ENCODE measurements at places on chromosomes 7 and 10. TPM values are rescaled to one million over a fixed set of nuclear protein-coding genes. Genes with fewer than 3 reads are reported as not detected.

DNA sequence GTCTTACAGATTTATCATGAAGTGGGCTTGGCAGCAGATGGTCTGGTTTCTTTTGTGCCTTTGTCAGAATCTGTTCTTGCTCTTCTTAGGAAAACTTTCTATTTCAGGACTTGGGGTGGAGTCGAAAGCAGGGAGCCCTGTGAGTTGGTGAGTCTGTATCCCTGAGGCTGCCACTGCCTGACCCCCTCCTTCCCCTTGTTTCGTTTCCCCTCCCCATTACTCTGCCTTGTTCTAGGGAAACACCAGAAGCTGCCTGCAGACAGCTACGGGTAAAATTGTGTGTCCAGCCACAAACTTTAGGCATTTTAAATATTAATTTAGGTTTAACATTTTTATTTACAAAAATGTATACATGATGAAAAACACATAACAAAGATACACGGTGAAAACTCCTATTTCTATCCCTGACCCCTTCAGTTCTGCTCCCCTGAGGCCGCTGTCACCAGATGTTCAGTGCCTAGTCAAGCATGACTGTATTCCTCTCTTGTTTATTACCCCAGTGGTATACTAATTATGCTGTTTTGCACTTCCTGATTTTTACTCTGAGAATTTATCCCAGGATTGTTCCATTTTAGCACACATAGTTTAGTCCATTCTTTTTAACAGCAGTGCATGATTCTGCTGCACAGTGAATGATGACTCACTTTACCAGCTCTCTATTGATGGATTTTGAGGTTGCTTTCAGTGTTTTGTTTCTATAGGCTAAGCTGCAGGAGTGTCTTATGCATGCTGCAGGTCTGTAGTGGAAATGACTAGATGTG lies 9.1 kb downstream of the TSPAN14 start:
- no peak for DNase-seq

DNA sequence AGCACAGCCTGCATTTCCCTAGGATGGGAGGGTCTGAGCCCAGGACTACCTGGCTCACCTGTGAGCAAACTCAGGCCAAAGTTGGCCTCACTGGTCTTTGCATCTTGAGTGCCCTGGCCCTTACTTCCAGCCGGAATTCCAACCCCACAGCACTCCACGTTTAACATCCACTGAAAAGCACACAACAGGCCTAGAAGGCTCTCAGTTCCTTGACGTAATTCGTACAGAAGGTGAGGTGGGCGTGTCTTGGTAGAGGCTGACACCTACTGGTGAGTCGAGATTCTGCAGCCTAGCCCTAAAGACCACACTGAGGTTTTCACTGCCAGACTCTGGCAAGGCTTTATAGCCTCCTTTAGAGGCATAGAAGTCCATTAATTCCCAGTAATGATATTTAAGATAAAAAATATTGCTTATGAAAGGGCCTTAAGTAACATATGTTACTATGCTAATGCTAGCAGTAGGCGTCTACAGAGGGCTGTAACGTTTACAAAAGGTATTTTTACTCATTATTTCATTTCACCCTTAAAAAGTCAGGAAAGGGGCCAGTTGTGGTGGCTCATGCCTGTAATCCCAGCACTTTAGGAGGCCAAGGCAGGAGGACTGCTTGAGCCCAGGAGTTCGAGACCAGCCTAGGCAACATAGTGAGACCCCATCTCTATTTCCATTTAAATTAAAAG lies 95.8 kb downstream of the HIP1 start:
- DNase-seq = peak; percentile 73

DNA sequence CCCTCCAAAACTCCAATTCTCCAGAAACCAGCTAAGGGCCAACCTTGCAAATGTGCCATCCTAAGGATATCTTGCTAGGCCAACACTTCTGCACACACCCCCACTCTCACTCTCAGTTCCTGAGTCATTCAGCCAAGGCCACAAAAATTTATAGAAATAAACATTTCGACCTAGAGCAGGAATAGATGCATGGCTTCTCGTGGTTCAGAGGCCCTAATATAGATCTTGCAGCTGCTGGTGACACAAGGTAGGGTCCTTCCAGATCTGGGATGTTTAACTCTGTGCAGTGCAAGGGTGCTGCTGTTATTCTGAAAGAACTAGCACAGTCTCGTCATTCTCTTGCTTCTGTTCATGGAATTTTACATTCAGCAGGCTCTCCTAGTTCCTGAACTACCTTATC lies 369.3 kb downstream of the CALN1 start:
- no peak for DNase-seq

GRCh38 chr10:31133251-31133791 lies 101.7 kb upstream of the ZNF438 start:
- no peak for DNase-seq

DNA sequence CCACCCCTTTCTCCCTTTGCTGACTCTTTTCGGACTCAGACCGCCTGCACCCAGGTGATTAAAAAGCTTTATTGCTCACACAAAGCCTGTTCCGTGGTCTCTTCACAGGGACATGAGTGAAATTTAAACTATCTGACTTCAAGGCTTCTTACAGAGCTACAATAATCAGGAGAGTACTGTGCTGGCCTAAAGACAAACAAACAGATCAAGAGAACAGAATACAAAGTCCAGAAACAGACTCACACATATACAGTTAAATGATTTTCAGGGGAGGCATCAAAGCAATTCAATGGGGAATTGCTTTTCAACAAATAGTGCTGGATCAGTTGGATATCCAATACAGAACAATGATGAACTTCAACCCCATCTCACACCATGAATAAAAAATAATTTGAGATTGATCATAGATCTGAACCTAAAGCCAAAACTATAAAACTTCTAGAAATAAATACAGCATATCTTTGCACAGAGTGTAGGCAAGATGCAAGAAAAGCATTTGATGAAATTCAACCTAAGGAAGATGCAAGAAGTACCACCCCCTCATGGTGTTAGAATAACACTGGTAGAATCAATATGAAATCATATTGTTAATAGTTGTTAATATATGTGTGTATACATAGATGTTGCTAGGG lies 96.5 kb downstream of the ZFAND4 start:
- no peak for DNase-seq

DNA sequence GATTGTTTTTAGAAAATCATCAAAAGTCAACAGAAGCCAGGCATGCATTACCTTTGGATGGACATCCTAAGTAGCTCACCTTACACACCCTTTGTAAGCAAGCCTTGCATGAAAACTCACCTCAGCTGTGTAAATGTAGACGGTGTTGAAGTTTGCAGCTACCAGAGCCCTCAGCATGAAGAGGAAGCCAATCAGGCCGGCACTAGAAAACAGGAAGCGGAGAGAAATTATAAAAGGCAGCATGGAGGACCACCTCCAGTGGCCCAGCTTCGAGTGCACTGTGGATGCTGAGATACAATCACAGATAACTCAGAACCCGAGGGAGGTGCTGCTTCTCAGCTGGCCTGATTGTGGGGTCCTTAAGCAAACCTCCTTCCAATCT lies 75.3 kb downstream of the SVOPL start:
- DNase-seq = no peak

DNA sequence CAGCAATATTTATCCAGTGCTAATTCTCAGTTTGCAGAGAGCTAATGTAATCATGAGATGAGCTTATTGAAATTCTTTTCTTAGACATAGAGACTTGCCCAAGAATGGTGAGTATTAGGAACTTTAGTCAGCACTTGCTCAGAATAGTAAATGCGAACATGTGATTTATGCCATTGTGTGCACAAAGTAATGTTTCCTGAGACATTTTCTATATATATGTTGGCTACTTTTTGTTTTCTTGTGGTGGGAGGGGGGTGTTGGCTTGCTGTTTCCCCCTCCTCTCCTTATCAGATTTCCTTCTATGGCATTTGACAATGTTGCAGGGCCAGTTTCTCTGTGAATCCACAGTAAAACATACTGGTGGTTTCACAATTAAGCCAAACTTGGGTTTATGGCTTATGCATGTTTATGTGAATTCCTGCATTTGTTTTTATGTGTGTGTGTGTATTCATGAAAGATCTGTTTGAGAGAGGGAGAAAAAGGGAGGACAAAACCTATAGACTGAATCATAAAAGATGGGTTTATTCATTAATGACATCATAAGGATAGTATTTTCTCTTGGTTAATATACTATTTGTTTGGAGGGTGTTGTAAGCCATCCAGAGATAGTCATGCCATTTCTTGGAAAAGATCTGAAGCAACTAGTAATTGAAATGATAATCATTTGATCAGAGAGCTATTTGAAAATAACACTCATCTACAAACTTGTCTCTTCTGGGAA lies 36.3 kb downstream of the ARID5B start:
- DNase-seq = no peak

DNA sequence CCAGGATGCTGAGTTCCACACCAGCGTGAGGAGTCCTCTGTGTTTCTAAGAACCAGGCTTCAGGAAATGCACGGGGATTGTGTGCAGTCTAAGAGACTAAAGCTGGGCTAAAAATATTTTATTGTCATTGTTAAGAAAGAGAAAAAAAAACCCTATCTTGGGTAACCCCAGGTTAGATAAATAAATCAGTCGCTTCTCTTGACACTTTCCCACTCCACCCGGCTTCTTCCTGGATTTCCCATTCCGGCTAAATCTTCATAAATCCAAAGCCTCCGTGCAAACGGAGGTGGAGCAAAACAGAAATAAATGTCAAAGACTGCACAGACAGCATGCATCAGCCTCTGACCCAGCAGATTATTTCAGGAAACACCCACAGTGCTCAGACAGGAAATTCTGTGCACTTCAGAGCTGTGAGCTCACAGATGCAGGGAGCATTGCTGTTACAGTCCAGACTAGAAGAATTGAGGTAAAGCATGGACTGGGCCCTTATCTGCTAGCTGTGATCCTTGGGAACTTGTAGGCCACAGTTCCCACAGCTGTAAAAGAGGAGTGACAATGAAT lies 44.8 kb upstream of the GRID1 start:
- peak; percentile 27 for DNase-seq

GRCh38 chr7:151676759-151677158 lies 157.1 kb upstream of the RHEB start:
- DNase-seq = no peak

DNA sequence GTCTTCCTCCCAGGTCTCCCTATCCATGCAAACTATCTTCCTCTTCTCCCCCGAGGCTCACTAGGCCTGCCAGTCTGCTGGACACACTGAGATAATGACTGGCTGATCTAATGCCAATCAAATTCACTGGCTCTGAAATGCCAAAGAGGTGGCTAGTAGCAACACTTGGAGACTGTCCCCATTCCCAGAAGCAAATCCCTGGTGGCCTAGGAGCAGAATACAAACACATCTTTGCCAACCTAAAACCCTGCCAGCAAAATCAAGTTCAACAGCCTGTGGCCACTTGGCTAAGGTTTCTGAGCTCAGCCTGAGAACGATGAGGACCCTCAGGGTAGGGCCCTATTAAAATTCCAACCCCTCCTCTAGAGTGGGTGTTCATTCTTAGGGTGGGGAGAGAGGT lies 46.6 kb downstream of the SH3PXD2A start:
- no peak for DNase-seq

DNA sequence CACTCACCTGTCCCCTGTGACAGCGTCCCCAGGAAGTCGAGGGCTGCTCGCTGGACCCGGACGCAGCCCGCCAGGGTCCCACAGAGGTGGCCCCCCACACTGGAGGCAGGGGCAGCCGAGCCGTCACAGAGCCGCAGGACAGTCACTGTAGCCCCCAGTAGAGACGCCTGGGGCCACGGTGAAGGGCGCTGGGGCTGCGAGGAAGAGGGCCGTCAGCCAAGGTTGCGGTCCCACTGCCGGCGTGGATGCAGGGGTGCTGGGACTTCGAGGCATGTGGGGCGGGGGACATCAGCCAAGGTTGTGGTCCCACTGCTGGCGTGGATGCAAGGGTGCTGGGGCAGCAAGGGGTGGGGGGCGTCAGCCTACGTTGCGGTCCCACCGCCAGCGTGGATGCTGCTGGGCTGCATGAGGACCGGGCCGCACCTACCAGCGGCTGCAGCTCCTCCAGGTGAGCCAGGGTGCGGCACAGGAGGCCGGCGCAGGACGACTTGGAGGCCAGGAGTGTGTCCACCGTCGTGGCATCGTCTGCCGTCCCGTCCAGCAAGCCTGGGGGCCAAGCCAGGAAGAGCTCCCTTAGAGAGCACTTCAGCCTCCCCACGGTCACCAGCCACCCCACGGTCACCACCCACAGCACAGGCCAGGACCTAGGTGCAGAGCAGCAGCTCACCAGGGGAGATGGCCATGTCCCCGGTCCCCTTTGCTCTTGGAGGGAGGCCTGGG lies 13.9 kb downstream of the BRAT1 start:
- DNase-seq = no peak

- DNase-seq = no peak
Observed at GRCh38 chr7:138207555-138207971, 131.3 kb downstream of the AKR1D1 start.

DNA sequence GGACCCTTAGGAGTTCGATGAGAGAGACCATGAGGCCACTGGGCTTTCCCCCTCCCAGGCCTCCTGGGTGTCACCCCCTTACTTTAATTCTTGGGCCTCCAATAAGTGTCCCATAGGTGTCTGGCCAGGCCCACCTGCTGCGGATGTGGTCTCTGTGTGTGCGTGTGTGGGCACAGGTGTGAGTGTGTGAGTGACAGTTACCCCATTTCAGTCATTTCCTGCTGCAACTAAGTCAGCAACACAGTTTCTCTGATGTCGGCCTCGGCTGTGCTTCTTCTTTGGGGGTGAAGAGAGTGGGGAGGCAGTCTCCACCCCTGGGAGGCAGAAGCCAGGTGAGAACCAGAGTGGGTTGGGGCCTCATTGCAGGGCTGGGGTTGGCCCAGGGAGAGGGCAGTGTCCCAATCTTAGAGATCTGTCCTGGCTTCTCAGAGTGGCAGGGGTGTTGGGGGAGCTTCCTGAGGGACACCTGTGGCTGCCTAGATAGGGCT lies 1.5 kb downstream of the PVRIG start:
- DNase-seq = peak; percentile 89

DNA sequence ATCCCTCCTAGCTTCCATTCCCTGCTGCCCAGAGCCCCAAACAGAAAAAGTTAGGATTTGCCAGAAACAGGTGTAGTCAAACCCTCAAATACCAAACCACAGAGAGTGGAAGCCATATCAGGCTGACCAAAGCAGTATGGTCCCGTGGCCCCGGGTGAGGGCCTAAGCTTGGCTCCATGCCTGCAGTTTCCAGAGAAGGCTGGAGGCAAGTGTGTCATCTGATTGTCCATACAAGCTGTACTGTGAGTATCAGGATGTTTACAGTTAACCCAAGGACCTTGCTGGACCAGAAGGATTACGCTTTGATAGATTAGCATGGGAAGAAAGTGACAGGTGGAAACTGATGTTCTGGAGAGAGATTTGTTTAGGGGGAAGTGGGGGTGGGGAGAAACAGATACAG lies 96.3 kb downstream of the PRKAG2 start:
- DNase-seq = no peak

- DNase-seq = no peak
Observed at GRCh38 chr10:12484941-12485805, 135.8 kb downstream of the CAMK1D start.

- DNase-seq = no peak
Observed at GRCh38 chr7:99842926-99843325, 15.1 kb downstream of the CYP3A43 start.

The HMX3 gene
- not detected for total RNA-seq

The CRYGN gene
- total RNA-seq = not detected

The GRM8 gene
- total RNA-seq = not detected

The OR2A42 gene
- total RNA-seq = not detected

The POM121C gene
- 64.6 TPM for total RNA-seq

Measured in CD8-positive, alpha-beta memory T cell (primary cell).